ENCODE measurements at places on chromosomes 6 and 20.

- no peak for DNase-seq
These were observed 447.3 kb downstream of the HDGFL1 start for GRCh38 chr6:23016696-23017095.

GRCh38 chr20:54419531-54419930, 55.9 kb upstream of the DOK5 start:
- DNase-seq: no peak

- no peak for DNase-seq
These were observed 57.3 kb upstream of the THBS2 start for GRCh38 chr6:169310983-169311382.

- DNase-seq: no peak
These were observed 232.9 kb downstream of the TSHZ2 start for GRCh38 chr20:53205046-53205445.

DNA sequence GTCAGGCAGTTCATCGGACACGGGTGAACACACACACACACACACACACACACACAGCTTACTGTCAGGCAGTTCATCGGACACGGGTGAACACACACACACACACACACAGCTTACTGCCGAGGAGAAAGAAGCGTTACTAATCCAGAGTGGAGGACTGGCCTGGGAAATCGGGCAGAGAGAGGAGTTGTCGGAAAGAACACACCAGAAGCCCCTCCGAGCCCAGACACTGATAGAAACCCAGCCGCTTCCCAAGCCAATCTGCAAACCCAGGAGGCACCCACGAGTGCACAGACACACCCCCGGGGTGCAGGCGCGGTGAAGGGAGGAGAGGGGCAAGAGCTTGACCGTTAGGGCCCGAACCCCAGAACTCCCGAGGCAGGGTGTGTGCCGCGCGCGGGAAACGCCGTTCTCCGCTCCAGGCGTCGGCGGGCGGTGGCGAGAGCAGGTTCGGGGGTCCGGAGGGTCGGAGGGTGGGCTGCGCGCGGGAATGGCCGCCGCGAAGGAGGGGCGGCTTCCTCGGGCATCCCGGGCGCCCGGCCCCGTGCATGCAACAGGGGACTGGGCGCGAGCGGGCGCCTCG, 636 bp downstream of the ELOVL2 start:
- no peak for DNase-seq

DNA sequence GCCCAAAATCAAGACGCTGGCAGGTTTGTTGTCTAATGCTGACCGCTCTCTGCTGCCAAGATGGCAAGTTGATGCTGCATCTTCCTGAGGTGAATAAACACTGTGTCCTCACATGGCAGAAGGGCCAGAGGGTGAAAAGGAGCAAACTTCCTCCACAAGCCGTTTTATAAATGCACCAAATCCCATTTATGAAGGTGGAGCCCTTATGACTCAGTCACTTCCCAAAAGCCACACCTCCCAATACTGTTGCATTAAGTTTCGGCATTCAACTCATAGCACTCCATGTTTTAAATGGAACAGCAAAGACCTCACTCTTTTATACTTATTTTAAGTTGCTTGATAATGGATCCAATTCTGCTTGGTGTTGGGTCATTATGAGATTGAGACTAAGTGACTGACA, 316.6 kb downstream of the RFPL4B start:
- no peak for DNase-seq

GRCh38 chr20:41969656-41970055, 351.5 kb upstream of the CHD6 start:
- no peak for DNase-seq

Data from activated CD8-positive, alpha-beta memory T cell treated with anti-CD3 and anti-CD28 coated beads for 48 hours (primary cell).